ENCODE measurements at places on chromosomes 2 and 18.

- DNase-seq: no peak
Observed at GRCh38 chr2:152376385-152376784, 41.4 kb downstream of the FMNL2 start.

GRCh38 chr2:89833780-89834117 lies 1142.3 kb downstream of the RPIA start:
- DNase-seq: no peak

- no peak for DNase-seq
Observed at GRCh38 chr18:48547531-48547981, 8.7 kb downstream of the CTIF start.

DNA sequence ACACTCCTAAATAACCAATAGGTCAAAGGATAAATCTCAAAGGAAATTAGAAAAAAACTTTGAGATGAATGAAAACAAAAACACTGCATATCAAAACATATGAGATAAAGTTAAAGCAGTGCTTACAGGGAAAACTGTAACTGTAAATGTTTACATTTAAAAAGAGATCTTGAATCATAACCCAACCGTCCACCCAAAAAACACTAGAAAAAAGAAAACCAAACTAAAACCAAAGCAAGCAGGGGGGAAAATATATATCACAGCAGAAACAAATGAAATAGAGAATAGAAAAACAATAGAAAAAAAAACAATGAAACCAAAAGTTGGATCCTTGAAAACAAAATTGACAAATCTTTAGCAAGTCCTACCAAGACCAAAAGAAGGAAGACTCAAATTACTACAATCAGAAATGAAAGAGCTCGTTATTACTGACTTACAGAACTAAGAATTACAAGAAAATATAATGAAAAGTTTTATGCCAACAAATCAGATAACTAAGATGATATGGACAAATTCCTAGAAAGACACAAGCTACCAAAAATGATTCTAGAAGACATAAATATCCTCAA lies 65.6 kb downstream of the TLK1 start:
- no peak for DNase-seq

- DNase-seq: no peak
Observed at GRCh38 chr18:10856132-10856531, 293.2 kb downstream of the PIEZO2 start.

DNA sequence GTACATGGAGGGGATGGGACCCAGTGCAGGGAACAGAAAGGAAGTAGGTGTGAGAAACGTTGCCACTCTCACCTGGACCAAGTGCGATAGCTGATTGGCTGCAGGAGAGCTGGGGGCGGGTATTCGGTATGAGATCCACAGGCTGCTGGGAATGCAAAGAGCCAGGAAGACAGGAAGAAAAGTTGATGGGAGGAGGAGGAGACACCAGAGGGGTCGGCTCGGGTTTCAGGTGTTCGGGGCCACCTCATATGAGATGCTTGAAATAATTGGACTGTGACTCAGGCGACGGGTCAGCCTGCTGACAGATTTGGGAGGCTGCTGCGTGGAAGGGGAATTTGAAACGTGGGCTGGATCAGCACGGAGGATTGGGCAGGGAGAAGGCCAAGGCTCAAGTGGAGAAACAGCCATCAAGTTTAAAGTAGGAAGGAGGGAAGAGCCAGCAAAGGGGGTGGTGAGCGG lies 65.1 kb downstream of the MRPS9 start:
- no peak for DNase-seq

Data from stimulated activated CD4-positive, alpha-beta T cell treated with anti-CD3 and anti-CD28 coated beads, TNF-alpha, amount 100 ng/mL, for 1 hour (primary cell).